ENCODE measurements at places on chromosomes 3 and 15.

DNA sequence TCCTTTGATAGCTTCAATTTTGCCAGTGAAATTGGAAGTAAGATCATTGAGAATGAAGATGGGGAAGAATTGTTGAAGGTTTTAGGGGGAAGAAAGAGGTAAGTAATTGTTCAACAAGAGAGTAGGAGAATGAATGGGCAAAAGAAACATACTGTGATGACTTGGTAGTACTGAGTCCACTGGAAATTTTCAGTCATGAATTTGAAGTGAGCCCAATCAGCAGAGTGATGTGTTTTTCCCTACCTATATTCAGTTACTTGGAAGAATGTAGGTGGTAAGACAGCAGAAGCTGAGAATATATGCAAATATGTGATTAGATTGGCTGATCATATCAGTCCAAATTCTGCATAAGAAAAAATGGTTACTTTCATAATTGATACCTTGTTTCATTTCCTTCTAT, 569.6 kb downstream of the AGBL1 start:
- H3K27ac ChIP-seq: no peak overlapping the region
- H3K27me3 ChIP-seq: no peaks in the 10 kb centered on the region
- no peak overlapping the region for H3K4me3 ChIP-seq
- no peaks in the 10 kb centered on the region for H3K4me1 ChIP-seq
- no peak for DNase-seq
- H3K36me3 ChIP-seq: no peaks in the 10 kb centered on the region

DNA sequence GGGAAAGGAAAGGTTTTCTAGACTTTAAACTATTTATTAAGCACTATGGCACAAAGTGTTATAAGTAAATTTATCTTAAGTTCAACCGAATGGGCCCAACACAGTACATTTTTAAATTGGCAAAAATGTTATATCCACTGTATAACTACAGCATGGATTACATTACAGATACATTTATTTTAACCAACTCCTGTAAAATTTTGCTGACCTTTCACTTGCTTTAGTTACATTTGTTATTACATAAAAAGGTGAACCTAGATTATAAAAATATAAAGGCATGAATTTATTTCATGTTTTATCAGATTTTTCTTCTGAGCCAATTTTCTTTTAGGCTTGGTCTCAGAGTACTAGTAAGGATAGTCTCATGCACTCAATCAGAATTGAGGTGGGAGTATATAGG, 221.9 kb upstream of the GBE1 start:
- no peak for DNase-seq
- no peaks in the 10 kb centered on the region for H3K4me1 ChIP-seq
- no peaks in the 10 kb centered on the region for H3K36me3 ChIP-seq
- H3K27me3 ChIP-seq: no peaks in the 10 kb centered on the region
- no peak overlapping the region for H3K4me3 ChIP-seq
- no peak overlapping the region for H3K27ac ChIP-seq

DNA sequence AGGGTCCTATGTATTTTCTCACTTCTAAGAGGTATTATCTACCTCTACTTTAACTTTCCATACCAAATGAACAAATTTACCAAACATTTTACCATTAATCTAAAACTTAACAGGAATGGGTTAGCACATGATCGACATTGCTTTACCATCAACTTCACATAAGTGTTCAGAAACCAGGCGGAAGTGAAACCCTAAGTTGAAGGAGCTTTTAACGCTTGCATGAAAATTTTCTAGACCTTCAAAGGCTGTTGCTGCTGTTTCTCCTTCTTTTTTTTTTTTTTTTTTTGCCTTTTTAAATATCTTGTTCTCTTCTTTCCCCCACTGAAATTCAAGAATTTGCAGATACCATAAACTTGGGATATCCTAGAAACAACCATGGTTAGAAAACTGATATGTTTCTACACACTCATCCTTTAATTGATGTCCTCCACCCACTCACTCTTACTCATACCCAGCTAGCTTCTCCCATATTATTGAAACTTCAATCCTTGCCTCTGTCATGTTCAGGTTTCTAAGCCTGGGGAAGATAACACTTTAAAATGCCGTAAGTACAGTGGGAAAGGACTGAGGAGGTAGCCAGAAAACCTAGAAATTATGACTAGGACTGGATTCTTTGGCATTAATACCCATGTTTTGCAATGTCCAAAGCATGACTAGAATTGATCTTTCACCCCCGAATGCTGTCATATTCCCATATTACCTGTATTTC, 24.7 kb downstream of the MYO5A start:
- H3K27me3 ChIP-seq: no peaks in the 10 kb centered on the region
- no peak overlapping the region for H3K4me3 ChIP-seq
- H3K27ac ChIP-seq: no peak overlapping the region
- H3K36me3 ChIP-seq: no peaks in the 10 kb centered on the region

DNA sequence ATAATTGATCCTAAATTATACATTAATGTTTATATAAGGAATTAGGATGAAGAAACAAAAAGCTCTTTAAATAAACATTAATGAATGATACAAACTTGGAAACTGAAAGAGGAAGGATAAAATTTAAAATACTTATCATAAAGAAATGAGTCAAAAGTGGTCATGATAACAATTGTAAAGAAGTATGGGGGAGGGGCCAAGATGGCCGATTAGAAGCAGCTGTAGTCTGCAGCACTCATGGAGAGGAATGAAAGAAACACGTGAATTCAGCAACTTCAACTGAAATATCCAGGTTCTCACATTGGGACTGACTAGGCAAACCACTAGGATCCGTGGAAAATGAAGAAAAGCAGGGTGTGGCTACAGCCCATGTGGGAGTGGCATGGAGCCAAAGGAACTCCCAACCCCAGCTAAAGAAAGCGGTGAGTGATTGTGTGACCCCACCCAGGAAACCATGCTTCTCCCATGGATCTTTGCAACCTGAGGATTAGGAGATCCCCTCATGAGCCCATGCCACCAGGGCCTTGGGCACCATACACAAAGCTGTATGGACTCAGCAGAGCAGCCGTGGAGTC, 13.1 kb upstream of the CP start:
- no peaks in the 10 kb centered on the region for H3K4me1 ChIP-seq
- DNase-seq: no peak
- H3K36me3 ChIP-seq: no peaks in the 10 kb centered on the region
- H3K27me3 ChIP-seq: no peaks in the 10 kb centered on the region
- no peak overlapping the region for H3K4me3 ChIP-seq

- no peak for DNase-seq
- H3K27ac ChIP-seq: no peak overlapping the region
- no peaks in the 10 kb centered on the region for H3K36me3 ChIP-seq
Measured at GRCh38 chr3:54198556-54198955, 76.2 kb downstream of the CACNA2D3 start.

DNA sequence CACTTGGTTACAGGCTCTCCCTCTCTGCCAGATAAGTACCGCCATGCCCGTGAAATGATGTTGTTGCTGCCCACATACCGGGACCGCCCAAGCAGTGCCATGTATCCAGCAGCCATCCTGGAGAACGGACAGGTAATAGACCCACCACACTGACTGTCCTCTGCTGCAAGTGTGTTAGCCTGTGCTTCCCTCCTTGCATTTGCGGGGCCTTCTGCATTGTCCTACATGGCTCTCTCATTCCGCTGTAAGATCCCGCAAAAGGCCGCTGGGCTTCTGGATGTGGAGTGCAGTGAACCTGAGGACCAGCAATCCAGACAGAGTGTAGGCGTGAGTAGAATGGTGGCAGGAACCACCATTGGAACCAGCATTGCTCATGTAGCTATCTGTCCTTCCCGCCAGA, 10.6 kb upstream of the MANF start:
- no peaks in the 10 kb centered on the region for H3K36me3 ChIP-seq
- no peak for DNase-seq
- H3K4me1 ChIP-seq: no peaks in the 10 kb centered on the region
- H3K27me3 ChIP-seq: no peaks in the 10 kb centered on the region
- H3K4me3 ChIP-seq: no peak overlapping the region

- no peak overlapping the region for H3K27ac ChIP-seq
- no peaks in the 10 kb centered on the region for H3K27me3 ChIP-seq
Measured at GRCh38 chr3:130841357-130841756, 52.5 kb upstream of the ATP2C1 start.

GRCh38 chr3:14789640-14790285, 29.0 kb upstream of the FGD5 start:
- H3K27ac ChIP-seq: no peak overlapping the region
- H3K27me3 ChIP-seq: no peaks in the 10 kb centered on the region
- no peaks in the 10 kb centered on the region for H3K4me1 ChIP-seq
- no peaks in the 10 kb centered on the region for H3K36me3 ChIP-seq

GRCh38 chr3:157502916-157503595, at the start of gene VEPH1:
TSS of gene VEPH1 (minus strand) at chr3:157503416. CDS start at chr3:157495349, 8,067 bp downstream.
- no peak within 1 kb of the TSS for H3K27ac ChIP-seq
- peaks cover 8% of the 10 kb centered on the region for H3K4me1 ChIP-seq
- no peak within 1 kb of the TSS for H3K4me3 ChIP-seq

DNA sequence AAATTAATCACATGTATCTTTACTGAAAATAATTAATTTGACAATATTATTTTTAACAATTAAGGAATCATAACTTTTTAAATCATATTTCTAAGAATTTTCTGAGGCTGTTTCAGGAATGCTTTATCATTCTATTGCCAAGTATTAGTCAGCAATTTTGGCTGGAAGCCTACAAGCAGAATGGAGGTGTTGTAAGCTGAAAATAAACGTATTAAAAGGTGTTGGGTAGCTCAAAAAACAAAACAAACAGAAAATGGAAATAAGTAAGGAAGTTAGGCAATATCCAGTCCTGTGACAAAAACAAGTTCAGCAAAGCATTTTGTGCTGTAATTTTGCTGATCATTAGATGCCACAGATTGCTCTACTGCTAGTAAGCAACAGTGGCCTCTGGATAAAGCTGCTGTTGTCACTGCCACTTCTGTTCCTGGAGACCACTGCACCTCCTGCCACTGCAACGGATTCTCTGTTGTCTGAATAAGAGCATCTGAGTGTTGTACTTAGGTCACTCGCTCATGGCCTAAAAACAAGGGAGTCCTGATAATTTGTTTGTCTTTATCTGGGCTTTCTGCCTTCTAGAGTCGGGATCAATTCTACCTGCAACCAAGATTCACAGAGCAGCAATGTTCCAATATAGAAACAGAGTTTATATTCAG, 63.5 kb upstream of the SLITRK3 start:
- peak; percentile 16 for DNase-seq
- no peaks in the 10 kb centered on the region for H3K36me3 ChIP-seq
- no peak overlapping the region for H3K4me3 ChIP-seq
- H3K27ac ChIP-seq: no peak overlapping the region
- H3K4me1 ChIP-seq: no peaks in the 10 kb centered on the region
- H3K27me3 ChIP-seq: no peaks in the 10 kb centered on the region

DNA sequence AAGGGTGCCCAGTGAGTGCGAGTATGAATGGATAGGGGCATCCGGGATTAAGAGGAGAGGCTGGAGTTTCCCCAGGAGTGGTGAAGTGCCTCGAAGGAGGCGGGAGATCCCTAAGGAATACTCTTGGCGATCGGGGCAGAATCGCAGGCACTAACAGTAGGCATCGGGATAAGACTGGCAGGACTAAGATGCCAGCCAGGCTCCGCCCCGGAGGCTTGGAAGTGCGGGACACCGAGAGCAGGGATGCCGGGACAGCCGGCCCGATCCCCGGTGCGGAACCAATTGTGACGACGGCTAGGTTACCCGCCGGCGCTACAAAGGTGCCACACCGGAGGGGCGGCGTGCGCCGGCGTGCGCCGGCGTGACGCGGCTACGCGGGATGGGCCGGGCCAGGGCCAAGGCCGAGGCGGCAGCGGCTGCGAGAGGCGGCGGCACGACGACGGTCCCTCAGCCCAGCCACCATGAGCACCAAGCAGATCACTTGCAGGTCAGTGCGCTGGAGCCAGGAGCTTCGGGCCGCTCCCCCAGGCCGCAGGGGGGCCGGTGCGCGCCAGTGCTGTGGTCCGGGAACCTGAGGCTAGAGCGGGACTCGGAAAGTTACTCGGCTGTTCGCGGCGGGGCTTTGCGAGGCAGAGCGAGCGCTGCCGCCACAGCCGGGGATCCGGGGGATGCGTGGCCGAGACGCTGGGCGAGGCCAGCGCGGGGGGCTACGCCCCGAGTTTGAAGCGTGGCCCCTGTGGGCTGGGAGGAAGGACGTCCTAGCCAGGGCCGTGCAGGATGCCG, at the start of gene MKRN2:
Gene MKRN2 (plus strand): TSS at position 398 of the 783 bp plus-strand sequence. CDS start 64 bp downstream, at position 462.
- peak within 1 kb of the TSS; percentile 93 for H3K27ac ChIP-seq
- no peaks in the 10 kb centered on the region for H3K36me3 ChIP-seq
- peak; percentile 91 for DNase-seq
- H3K27me3 ChIP-seq: no peaks in the 10 kb centered on the region
- H3K4me3 ChIP-seq: peak within 1 kb of the TSS; percentile 84

DNA sequence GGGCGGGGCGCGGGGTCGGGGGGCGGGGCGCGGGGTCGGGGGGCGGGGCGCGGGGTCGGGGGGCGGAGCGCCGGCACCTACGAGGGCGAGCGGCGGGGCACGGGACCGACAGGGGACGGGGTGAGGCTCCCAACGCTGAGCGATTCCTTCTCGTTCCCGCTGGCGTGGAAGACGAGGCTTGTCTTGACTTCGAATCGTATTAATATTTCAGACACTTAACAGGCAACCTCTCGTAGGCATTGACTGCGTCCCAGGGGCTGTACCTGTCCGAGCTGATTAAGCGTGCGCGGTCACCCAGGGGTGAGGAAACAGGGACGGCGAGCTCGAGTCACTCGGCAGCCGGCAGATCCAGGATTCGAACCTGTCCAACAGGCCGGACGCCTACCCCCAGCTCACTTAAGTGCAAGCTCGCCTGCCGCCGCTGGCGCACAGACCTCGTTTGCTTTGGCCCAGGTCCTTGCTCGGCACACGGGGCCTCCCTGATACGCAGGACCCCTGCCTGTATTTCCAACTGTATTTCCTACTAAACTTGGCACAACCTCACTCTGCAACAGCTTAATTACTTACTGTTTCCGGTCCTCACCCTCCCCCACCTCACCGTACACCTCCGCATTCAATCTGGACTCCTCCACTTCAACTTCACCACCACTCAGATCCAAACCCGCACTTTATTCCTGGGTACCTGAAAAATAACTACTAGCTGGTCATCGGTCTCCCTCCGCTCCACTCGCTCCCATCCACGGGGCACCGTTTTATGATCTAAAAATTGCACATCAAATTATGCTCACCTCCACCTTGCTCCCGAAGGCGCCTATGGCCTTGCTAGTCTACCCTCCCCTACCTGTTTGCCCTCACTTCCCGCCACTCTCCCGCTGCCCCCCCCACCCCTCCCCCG, 722 bp upstream of the ZXDC start:
- peak overlapping the region; percentile 15 for H3K4me3 ChIP-seq
- DNase-seq: peak; percentile 64
- no peaks in the 10 kb centered on the region for H3K27me3 ChIP-seq
- H3K36me3 ChIP-seq: no peaks in the 10 kb centered on the region
- H3K27ac ChIP-seq: no peak overlapping the region

DNA sequence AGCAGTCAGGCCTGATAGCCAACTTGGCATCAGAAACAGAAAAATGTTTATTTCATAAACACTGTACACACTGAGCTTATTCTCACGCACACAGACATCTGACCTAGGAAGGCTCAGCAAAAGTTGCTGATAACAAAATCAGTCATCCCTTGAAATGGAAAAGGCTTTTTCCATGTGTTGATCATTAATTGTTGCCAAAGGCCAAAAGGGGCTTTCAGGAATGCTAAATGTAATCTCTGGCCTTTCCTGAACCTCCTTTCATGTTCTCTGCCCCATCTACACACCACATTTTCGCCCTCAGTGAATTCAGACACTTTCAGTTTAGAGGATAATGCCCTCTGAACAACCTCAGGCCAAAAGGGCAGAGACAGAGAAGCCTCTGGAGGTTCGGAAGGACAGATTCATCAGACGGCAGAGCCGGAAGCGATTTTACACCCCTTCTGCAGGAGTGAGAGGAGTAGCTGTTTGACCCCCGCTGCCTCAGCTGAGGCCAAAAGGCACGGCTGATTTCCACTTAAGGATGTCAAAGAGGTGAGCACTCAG, 14.5 kb downstream of the RTP4 start:
- no peak overlapping the region for H3K4me3 ChIP-seq
- no peak overlapping the region for H3K27ac ChIP-seq
- H3K4me1 ChIP-seq: peaks cover 7% of the 10 kb centered on the region
- no peaks in the 10 kb centered on the region for H3K36me3 ChIP-seq
- H3K27me3 ChIP-seq: no peaks in the 10 kb centered on the region
